ENCODE measurements at places on chromosomes 4 and X.

DNA sequence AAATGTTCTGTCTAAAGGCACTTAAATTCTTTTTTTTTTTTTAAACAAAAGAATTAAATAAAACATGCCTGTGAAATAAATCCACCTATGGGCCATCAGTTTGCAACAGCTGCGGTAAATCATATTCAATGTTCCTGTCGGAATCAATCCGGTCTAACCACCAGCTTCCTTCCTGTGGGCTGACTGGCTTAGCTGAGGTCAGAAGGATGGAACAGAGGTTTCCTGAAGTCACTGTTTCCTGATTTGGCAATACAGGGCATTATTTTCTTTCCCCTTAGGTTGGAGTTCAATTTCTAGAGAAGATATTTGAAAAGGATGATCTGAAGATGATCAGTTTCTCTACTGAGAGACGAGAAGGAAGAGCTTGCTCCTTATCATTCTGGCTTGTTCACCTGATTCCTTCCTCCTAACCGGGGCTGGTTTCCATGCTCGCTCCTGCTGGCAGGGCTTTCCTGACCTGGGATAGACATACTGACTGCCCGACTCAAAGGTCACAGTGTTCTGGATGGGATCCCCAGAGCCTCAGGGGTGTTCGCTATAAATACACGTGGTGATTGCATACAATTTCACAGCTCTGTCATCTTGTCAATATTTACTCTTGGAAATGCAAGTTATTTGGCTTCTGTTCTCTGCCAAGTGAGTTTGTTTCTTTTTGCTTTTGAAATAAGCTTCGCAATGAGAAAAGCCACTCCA is 21.7 kb downstream of the PDLIM3 start:
- DNase-seq = peak; percentile 46

DNA sequence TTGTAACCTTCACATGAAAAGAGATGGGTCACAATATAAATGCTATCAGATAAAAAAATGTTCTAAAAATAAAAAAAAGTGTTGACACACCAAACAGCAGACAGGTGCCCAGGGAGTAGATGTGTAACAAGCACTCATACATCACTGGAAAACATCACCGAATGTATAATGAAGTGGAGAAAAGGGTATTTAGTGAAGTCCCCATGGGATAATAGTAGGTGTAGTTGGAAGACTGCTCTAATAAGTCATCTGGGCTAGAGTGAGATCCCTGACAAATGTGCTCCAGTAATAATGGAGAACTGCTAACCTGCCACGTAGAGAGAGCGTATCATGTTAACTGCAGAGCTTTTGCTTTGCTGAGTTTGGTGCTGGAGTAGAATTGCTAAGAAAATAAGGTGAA is 152.0 kb downstream of the GRIA2 start:
- no peak for DNase-seq

- DNase-seq = no peak
Measured at GRCh38 chr4:76538296-76538695, 103.3 kb downstream of the SHROOM3 start.

- no peak for DNase-seq
Measured at GRCh38 chr4:8540586-8540985, 39.6 kb upstream of the GPR78 start.

- DNase-seq = no peak
Measured at GRCh38 chr4:22045051-22045630, 96.6 kb upstream of the KCNIP4 start.

- no peak for DNase-seq
Measured at GRCh38 chr4:109959195-109959594, 46.5 kb downstream of the EGF start.

DNA sequence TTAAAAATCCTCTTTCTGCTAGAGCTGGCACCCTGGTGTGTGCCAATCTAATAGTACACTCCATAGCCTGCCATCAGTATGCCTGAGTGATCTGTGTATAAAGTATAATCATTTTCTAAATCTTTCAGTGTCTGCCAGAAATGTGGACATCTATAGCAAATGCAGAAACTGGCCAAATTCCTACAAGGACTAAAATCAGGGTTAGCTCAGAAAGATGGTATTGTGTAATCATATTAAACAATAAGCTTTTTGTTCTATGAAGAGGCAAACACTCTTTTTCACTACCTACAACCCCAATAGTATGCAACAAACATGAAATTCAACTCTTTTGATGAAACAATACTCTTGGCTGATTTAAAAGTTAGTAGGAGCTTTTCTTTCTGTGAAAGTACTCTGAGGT is 7.7 kb upstream of the TXLNG start:
- DNase-seq = no peak

DNA sequence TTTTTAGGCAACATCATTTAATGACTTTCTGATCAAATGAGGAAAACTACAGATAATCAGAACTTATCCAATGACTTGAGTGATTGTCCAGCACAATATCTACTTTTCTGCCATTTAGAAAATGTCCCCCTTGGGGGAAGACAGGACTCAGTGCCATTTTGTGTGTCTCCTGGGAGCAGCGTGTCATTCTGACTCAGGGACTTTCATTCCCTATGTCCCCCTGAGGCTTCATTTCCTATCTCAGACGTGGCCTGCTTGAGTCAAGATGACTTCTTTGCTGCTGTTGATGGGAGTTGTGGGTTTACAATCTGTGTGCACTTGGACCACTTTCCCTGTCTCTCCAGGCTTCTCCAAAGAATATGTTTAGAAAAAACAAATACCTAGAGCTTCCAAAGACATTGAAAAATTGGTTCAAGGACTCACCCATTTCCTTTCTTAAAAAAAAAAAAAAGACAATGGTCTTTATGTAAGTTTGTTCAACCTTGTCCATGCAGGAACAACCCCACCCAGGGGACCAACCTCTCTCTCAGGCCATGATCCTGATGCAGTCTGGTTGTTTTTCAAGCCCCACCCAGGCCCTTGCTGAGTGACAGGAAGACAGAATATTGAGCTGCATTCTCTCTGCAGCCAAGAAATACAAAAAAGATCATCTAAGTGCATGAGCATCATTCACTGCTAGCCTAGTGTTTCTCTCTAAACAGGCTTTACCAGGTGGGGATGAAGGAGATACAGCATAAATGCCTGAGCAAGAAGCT is 34.3 kb upstream of the TMEM154 start:
- DNase-seq = no peak

GRCh38 chrX:53318766-53319353 is 37.5 kb upstream of the IQSEC2 start:
- DNase-seq = no peak

GRCh38 chr4:88283661-88284438 is 511 bp downstream of the PPM1K start:
- DNase-seq = peak; percentile 54

- DNase-seq = no peak
Measured at GRCh38 chr4:10050261-10050661, 29.0 kb upstream of the SLC2A9 start.

DNA sequence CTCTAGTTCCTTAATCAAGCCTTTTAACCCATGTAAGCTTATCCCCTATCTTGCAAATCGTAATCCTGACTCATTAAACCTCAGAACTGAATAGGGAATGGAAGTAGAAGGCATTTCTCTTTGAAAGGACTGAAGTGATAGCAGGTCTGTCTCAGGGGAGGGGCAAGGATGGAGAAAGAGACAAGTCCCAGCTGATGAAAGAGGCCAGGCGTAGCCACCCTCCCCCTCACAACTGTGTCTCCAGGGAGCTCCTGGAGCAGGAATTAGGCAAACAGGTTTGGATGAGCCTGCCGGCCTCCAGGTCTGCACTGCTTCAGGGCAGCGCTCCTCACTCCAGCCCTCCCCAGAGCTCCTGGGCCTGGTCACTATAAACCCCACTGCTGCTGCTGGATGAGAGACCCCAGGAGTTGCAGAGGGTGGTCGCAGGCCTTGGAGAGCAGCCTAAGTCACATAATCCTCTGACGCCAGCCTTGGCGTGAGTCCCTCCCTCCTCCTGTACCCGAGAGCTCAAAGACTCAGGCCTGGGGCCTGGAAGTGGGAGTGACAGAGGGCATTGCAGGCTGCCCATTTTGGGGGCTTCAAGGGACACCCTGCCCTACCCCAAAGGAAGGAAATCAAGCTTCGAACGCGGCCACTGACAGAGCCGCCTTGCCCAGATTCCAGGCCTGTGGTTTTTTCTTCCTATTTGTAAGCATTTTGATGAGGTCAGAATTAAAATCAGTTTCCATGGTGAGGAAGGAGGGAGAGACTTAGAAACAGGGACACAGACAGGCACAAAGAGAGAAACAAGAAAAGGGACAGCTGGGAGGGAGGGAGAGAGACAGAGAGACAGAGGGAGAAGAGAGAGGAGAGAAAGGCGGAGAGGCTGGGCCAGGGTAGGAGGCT is 21.2 kb upstream of the MSX1 start:
- DNase-seq = peak; percentile 18

GRCh38 chr4:7118013-7118832 is 50.4 kb upstream of the GRPEL1 start:
- no peak for DNase-seq

GRCh38 chr4:139840773-139841172 is 175.2 kb downstream of the MGST2 start:
- DNase-seq = no peak

DNA sequence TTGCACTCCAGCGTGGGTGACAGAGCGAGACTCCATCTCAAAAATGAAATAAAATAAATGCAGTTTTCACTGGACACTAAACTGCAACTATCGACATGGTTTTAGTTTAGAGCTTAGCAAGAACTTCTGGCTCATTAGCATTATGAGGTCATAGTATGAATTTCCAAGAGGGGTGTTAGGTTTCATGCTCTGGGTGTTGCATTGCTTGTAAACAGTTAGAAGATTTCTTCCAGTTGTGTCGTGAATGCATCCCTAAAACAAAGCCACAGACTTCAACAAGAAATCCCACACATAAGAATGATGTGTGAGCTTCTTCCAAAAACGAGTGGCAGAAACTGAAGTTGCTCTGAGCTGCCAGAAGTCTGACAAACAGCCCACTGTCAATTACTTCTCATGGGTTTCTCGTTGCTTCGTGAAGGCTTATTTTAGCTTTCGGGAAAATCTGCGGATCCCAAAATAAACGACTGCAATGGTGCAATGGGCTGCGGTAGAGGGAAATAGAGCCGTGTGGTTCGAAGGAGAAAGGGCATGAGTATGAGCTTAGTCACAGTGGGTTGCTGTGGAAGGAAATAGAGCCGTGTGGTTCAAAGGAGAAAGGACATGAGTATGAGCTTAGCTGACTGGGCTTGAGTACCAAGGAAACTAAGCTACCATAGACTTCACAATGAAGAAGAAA is 354.9 kb downstream of the DHRSX start:
- no peak for DNase-seq

Measured in fibroblast of mammary gland (primary cell).